Effector memory CD4-positive, alpha-beta T cell (primary cell): ENCODE measurements at places on chromosomes 5 and 9.

DNA sequence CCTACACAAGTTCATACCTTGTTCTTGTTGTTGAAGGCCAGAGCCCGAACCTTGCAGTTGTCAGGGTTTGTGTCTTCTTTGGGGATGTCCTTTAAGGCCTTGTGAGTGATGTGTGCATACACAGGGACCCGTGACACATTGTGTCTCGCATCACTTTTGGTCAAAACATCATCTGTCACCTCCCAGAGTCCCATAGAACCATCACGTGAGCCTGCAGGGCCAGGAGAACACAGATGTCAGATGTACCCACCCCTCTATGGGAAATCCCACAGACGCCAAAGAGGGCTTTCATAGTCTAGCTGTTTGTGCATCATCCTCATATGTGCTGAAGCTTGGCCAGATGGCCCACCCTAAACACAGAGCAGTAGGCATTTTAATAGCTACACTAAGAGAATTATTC is 28.2 kb downstream of the DCAF12 start:
- H3K4me1 ChIP-seq: no peaks in the 10 kb centered on the region
- no peak for DNase-seq
- H3K36me3 ChIP-seq: peaks cover 75% of the 10 kb centered on the region

DNA sequence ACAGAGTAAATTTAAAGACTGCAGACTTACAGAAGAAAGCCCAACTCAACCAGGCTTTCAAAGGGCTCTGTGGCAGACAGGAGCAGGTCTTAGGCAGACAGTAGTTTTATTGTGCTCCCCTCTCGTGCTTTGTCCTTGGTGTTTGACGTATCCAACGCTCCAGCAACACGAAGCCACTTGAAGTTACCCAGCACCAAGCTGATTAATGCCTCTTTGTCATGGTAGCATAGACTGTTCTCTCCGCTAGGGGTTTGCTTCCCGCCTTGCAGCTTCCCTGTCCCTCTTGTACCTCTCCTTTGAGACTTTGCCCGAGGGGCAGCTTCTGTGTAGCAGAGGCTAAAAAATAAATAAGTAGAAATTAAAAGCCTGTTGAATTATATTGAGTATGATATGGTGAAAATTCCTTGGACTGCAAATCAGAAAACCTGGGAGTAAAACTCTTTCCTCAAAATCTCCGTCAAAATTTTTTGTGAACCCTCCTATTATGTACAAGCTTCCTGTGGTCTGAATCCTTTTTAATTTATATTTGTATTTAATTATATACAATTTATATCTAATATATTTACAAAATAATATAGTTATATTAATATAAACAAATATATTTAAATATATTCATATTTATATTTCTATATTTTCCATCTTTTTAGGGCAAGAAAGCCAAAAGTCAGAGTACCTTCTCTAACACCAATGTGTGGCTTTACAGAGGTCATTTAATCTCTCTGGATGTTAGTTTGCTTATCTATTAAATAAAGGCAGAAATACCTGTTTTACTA is 405.4 kb downstream of the DMAC1 start:
- DNase-seq: no peak
- H3K4me3 ChIP-seq: no peak overlapping the region
- no peaks in the 10 kb centered on the region for H3K27me3 ChIP-seq
- no peaks in the 10 kb centered on the region for H3K36me3 ChIP-seq
- H3K4me1 ChIP-seq: no peaks in the 10 kb centered on the region

DNA sequence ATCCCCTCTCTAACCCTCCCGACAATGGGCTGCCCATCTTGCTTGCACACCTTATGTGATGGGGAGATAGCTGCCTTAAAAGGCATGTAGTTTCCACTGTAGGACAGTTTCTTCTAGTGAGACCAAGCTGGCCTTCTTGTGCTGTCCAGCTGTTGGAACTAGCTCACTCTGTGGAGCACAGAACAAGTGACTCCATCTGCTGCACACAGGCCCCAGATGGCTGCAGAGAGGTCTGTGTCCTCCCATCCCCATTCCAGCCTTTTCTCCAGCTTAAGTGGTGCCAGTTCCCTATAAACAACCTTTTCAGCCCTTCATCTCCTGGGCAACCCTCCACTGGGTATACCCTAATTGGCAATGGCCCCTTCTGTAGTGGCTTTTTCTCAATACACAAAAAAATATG is 18.7 kb upstream of the PSD2 start:
- H3K4me1 ChIP-seq: peaks cover 5% of the 10 kb centered on the region
- H3K27me3 ChIP-seq: no peaks in the 10 kb centered on the region
- H3K4me3 ChIP-seq: no peak overlapping the region
- DNase-seq: no peak

- H3K27me3 ChIP-seq: no peaks in the 10 kb centered on the region
- peak; percentile 15 for DNase-seq
- peaks cover 80% of the 10 kb centered on the region for H3K4me1 ChIP-seq
- peak overlapping the region; percentile 80 for H3K27ac ChIP-seq
Measured at GRCh38 chr5:157540707-157541446, 34.7 kb downstream of the ADAM19 start.

DNA sequence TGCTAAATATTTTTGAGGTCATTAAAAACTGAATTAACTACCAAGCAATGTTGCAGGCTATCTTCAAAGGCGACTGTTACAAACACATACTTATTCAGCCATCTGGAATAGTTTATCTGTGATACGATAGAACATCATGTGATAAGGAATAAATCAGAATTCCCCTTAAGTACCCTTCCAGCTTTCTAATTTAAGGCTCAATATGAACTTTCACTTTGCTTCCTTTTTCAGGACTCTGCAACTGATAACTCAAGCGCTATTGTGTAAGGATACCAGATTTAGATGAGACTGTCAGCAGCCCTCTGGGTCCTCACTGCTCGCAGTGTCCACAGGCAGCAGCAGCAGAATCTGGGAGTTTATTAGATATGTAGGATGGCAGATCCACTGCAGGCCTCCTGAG is 416.3 kb downstream of the SPATA31D1 start:
- no peaks in the 10 kb centered on the region for H3K36me3 ChIP-seq
- no peak for DNase-seq
- H3K27me3 ChIP-seq: no peaks in the 10 kb centered on the region
- H3K4me3 ChIP-seq: no peak overlapping the region
- no peak overlapping the region for H3K27ac ChIP-seq

DNA sequence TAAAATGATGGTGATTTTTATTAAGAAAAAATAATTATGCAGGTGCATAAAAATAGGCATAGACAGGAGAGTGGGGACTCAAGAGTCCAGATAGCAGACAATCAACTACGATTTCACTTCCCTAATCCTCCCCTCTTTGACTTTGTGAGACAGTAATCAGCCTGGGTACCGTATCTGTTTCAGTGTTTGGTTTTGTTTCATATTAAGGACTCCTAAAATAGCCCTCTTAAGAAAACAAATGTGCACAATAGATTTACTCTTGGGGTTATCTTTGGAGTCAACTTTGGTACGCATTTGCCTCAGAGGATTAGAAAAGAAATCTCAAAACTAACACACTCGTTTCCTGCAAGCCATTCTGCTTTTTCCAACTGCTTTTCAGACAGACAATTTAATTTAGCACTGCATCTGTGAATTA is 96.3 kb downstream of the ZNF608 start:
- H3K27ac ChIP-seq: no peak overlapping the region
- DNase-seq: no peak
- H3K27me3 ChIP-seq: peaks cover 11% of the 10 kb centered on the region
- H3K36me3 ChIP-seq: no peaks in the 10 kb centered on the region
- H3K4me1 ChIP-seq: peaks cover 13% of the 10 kb centered on the region
